Lung (tissue), 17 donors: ENCODE measurements at places on chromosomes 13 and 19. TPM values are rescaled to one million over a fixed set of nuclear protein-coding genes. Genes with fewer than 3 reads are reported as not detected.

GRCh38 chr13:31064636-31065035 lies 97.1 kb downstream of the HSPH1 start:
- H3K4me1 ChIP-seq = no peaks in the 10 kb centered on the region
- H3K4me3 ChIP-seq = no peak overlapping the region
- DNase-seq = no peak
- no peak overlapping the region for H3K27ac ChIP-seq
- no peaks in the 10 kb centered on the region for H3K36me3 ChIP-seq

- no peaks in the 10 kb centered on the region for H3K36me3 ChIP-seq
- no peaks in the 10 kb centered on the region for H3K27me3 ChIP-seq
- H3K27ac ChIP-seq = no peak overlapping the region
Measured at GRCh38 chr19:35437406-35437951, 10.6 kb upstream of the FFAR2 start.

The KLK10 gene
- total RNA-seq = 9.8 TPM

GRCh38 chr13:29270271-29270985 lies 325.1 kb downstream of the SLC7A1 start:
- no peak overlapping the region for H3K27ac ChIP-seq
- no peaks in the 10 kb centered on the region for H3K36me3 ChIP-seq
- no peak for DNase-seq
- no peaks in the 10 kb centered on the region for H3K4me1 ChIP-seq

DNA sequence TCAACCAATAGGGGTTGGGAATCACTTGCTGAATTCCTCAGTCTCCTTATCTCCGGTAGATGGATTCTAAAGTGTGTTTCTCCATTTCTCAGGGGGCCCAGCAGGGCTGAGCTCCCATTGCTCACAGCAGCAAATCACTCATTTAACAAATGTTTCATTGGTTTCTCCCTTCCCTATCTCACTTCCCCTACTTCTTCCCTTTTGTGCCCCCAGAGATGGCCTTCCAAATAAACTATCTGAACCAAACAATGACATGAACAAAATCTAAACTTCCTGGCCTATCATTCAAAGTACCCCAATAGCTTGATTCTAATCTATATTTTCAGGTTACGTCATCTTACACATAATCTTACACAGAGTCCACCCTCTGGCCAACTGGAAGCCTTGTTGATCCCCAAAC lies 60.4 kb downstream of the DLEU7 start:
- no peak overlapping the region for H3K27ac ChIP-seq
- H3K4me3 ChIP-seq = no peak overlapping the region
- no peaks in the 10 kb centered on the region for H3K36me3 ChIP-seq
- DNase-seq = no peak

- H3K36me3 ChIP-seq = no peaks in the 10 kb centered on the region
- H3K27ac ChIP-seq = no peak overlapping the region
- no peak overlapping the region for H3K4me3 ChIP-seq
- no peaks in the 10 kb centered on the region for H3K27me3 ChIP-seq
- H3K4me1 ChIP-seq = no peaks in the 10 kb centered on the region
Measured at GRCh38 chr13:36789061-36789460, 30.0 kb upstream of the RFXAP start.

The GPC5 gene
- total RNA-seq = 37.3 TPM

GRCh38 chr13:112067116-112067741 lies at the start of gene SOX1:
TSS of gene SOX1 (plus strand) at chr13:112067149. CDS start at chr13:112067659, 510 bp downstream.
- peaks cover 3% of the 10 kb centered on the region for H3K4me1 ChIP-seq
- no peak for DNase-seq
- peaks cover 73% of the 10 kb centered on the region for H3K27me3 ChIP-seq

GRCh38 chr13:114288157-114288591 lies 6.8 kb downstream of the UPF3A start:
- DNase-seq = no peak
- no peaks in the 10 kb centered on the region for H3K27me3 ChIP-seq

- H3K4me1 ChIP-seq = peaks cover 11% of the 10 kb centered on the region
- H3K36me3 ChIP-seq = no peaks in the 10 kb centered on the region
- no peak overlapping the region for H3K4me3 ChIP-seq
- no peaks in the 10 kb centered on the region for H3K27me3 ChIP-seq
Measured at GRCh38 chr13:48163061-48163460, 68.2 kb upstream of the MED4 start.

DNA sequence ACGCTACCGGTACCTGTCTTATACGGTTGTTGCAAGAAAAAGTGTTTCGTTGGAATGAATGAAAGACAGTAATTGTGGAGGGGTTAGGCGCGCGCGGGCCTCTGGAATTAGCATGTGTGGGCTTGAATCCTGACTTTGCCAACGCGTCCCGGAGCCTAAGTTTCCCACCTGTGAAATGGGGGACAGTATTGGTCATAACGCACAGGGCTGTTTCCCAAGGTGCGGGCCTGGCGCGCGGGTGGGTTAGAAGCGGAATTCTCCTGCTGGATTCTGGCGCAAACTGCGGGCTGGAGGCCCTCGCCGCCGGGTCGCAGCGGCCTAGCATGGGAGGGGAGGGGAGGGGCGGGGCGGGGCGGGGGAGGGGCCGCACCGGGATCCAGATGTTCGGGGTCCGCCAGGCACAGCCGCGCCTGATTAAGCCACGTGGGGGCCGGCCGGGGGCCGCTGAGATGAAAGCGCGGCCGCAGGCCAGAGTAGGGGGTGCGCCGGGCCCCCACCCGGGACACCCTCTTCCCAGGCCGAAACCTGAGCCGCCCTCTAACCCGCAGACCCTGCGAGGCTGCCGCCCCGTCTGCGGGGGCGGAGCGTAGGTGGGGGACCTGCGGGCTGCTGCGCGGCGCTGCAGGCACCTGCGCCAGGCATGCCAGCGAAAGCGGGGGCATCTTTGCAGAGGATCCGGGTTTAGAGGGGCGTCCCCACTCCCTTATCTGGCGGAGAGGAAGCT lies 1.2 kb upstream of the TMEM59L start:
- H3K27me3 ChIP-seq = no peaks in the 10 kb centered on the region
- H3K27ac ChIP-seq = no peak overlapping the region
- H3K4me1 ChIP-seq = peaks cover 2% of the 10 kb centered on the region
- peak; percentile 29 for DNase-seq

DNA sequence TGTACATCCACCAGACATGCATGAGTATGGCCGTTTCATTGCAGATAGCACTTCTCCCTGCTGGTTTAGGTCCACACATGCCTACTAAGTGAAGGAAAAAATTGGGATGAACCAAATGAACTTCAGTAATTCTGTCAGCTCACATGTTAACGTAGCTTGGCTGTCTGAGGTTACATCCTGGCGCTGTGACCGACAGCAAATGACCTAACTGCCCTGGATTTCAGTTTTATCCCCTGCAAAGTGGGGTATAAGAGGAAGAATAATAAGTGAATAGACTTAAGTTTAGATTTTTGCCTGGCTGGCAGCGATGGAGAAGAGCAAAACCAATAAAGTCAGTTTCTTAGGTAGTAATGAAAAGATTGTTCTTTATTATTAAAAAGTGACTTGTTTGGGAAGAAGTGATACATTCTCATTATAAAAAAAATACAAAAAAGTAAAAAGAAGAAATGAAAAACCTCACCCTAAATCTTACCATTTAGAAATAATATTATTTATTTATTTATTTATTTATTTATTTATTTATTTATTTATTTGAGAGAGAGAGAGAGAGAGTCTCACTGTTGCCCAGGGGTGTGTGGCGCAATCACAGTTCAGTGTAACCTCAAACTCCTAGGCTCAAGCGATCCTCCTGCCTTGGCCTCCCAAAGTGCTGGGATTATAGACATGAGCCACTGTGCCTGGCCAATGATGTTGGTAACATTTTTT lies 4.2 kb upstream of the RNF113B start:
- H3K27ac ChIP-seq = no peak overlapping the region
- no peak for DNase-seq
- H3K4me3 ChIP-seq = no peak overlapping the region
- no peaks in the 10 kb centered on the region for H3K4me1 ChIP-seq
- H3K27me3 ChIP-seq = no peaks in the 10 kb centered on the region
- H3K36me3 ChIP-seq = peaks cover 5% of the 10 kb centered on the region

GRCh38 chr19:56900573-56901097 lies 60.1 kb upstream of the PEG3 start:
- H3K36me3 ChIP-seq = no peaks in the 10 kb centered on the region
- H3K4me3 ChIP-seq = no peak overlapping the region
- no peaks in the 10 kb centered on the region for H3K4me1 ChIP-seq
- H3K27ac ChIP-seq = no peak overlapping the region
- no peaks in the 10 kb centered on the region for H3K27me3 ChIP-seq

DNA sequence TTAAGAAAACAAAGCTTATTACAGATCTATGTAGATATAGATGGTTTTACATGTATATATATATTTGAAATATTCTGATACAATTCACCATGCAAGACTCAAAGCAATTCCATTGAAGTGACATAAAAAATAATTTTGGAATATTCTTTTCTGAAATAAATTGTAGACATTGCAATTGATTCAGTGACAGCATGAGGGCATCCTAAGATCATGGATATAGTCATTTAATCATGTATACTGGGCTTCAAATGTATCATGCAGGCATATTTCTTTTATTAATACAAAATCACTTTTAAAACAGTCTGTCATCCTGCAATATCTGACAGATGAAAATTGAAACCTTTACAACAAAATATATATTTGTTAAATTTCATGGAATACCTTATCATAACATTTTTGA lies 286.7 kb upstream of the SLITRK6 start:
- no peaks in the 10 kb centered on the region for H3K27me3 ChIP-seq
- no peak for DNase-seq
- H3K27ac ChIP-seq = no peak overlapping the region
- no peaks in the 10 kb centered on the region for H3K36me3 ChIP-seq

DNA sequence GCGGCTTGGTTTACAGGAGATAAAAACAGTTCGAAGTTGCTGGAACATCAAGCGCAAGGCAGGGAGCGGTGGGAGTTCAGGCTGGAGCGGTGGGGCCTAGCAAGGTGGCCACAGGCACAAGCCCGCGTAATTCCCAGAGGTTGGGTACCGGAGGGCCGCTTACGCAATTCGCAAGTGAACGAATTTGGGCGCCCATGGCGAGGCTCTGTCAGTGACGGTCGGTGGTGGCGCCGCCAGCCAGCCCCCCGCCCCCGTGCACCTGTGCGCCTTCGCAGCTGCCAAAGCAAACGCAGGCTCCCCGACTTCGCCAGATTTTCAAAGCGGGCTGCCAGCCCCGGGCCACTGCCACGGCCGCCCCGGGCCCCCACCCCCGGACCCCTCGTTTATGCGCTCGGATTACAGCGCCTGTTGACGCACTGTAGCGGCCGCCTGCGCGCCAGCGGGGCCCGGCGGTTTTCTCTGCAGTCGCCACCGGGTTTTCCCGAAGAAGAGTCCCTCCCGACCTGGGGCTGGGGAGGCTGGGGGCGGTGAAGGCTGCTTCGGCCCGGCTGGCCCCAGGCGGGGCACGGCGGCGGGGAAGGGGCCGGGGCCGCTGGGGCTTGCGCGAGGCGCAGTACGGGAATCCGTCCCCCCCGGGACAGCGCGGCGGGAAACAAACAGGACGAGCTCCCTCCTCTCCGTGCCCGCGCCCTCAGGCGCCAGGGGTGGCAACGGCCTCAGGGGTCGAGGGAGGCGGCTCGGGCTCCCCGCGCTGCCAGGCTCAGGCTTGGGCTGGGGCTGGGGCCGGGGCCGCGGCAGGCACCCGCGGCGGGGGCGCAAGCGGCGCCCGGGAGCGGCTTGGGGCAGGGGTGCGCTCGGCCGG lies 709 bp downstream of the N4BP2L1 start:
- peak overlapping the region; percentile 91 for H3K27ac ChIP-seq
- no peaks in the 10 kb centered on the region for H3K27me3 ChIP-seq

GRCh38 chr13:97346097-97346496 lies 87.9 kb upstream of the RAP2A start:
- peaks cover 22% of the 10 kb centered on the region for H3K36me3 ChIP-seq
- no peaks in the 10 kb centered on the region for H3K27me3 ChIP-seq
- H3K4me3 ChIP-seq = no peak overlapping the region
- no peak for DNase-seq

GRCh38 chr13:110705826-110706569 lies at the start of gene CARS2:
TSS of gene CARS2 (minus strand) at chr13:110706116. CDS start at chr13:110706093, 23 bp downstream.
- H3K4me1 ChIP-seq = peaks cover 24% of the 10 kb centered on the region
- H3K27ac ChIP-seq = peak within 1 kb of the TSS; percentile 88
- H3K36me3 ChIP-seq = peaks cover 11% of the 10 kb centered on the region
- H3K4me3 ChIP-seq = peak within 1 kb of the TSS; percentile 88

DNA sequence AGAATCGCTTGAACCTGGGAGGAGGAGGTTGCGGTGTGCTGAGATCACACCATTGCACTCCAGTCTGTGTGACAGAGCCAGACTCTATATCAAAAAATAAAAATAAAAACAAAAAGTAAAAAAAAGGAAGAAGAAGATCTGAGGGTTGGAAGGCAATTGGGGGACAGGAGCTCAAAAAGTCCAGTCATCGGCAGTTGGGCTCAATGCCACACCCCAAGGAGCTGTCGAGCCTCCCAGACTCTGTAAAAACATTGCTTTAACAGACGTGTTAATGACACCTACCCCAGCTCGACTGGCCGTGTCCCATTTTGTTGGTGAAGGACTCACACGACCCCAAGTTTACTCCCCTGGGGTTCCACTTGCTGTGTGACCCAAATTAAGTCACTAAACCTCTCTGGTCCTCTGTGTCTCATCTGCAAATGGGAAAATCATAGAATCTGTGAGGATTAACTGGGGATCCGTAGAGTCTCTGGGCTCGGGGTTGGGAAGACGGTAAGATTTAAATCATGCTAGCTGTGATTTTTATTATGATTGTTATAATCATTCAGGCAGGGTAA lies 7.0 kb downstream of the GNA15 start:
- no peak for DNase-seq
- no peaks in the 10 kb centered on the region for H3K36me3 ChIP-seq
- H3K27me3 ChIP-seq = no peaks in the 10 kb centered on the region
- H3K4me3 ChIP-seq = no peak overlapping the region
- no peaks in the 10 kb centered on the region for H3K4me1 ChIP-seq

GRCh38 chr13:80336776-80337287 lies 4.1 kb downstream of the SPRY2 start:
- H3K4me1 ChIP-seq = peaks cover 2% of the 10 kb centered on the region
- H3K27ac ChIP-seq = peak overlapping the region; percentile 78
- peaks cover 5% of the 10 kb centered on the region for H3K36me3 ChIP-seq
- peak overlapping the region; percentile 45 for H3K4me3 ChIP-seq
- DNase-seq = no peak

The ITGBL1 gene
- total RNA-seq = 1.1 TPM

DNA sequence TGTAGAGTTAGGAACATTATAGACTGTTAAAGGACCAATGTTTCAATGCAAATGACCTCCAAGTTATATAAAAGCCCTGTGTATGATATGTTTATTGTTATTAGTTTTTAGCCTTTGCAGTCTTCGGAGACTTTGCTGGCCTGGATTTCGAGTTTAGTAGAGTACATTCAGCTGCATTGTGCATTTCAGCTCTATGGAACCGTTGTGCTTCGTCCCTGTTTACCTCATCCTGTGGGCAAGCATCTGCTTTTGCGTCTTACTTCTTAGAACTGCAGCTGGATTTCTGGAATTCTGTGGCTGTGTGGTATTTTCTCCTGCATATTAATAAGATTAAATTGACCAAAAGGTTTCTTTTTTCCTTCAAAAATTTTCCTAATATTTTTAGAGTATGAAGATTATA lies 138.6 kb downstream of the KCNRG start:
- no peak for DNase-seq
- no peaks in the 10 kb centered on the region for H3K27me3 ChIP-seq
- H3K4me1 ChIP-seq = peaks cover 11% of the 10 kb centered on the region
- no peak overlapping the region for H3K4me3 ChIP-seq
- no peak overlapping the region for H3K27ac ChIP-seq
